K562 (cell line): ENCODE measurements at places on chromosomes 6 and 20. TPM values are rescaled to one million over a fixed set of nuclear protein-coding genes. Genes with fewer than 3 reads are reported as not detected.

GRCh38 chr6:169846286-169847056 lies 95.0 kb downstream of the ERMARD start:
- no peak for DNase-seq

- DNase-seq = no peak
Observed at GRCh38 chr20:52964131-52964530, 8.0 kb upstream of the TSHZ2 start.

DNA sequence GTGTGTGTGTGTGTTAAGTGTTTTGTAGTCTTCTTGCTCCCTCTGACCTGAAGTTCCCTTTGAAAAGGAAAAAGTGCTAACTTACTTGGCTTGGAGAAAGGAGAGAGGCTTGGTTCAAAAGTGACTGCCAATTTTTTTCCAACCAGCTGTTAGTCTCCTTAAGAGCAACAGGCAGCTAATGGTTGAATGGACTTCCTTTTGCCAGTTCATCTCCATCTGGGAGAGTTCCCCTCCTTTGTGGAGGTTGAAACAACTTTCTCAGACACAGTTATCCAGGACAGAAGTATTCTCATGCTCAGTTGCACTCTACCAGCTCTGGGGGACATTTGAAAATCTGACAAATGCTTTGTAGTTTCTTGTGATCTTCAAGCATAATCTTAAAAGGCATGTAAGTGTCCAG lies 4.5 kb downstream of the RIPOR2 start:
- no peak for DNase-seq

GRCh38 chr20:830011-830521 lies 3.4 kb upstream of the FAM110A start:
- no peak for DNase-seq

GRCh38 chr6:55496201-55496600 lies 82.8 kb downstream of the HMGCLL1 start:
- DNase-seq = no peak

- no peak for DNase-seq
Observed at GRCh38 chr20:63659370-63659769, 1.3 kb downstream of the RTEL1 start.

DNA sequence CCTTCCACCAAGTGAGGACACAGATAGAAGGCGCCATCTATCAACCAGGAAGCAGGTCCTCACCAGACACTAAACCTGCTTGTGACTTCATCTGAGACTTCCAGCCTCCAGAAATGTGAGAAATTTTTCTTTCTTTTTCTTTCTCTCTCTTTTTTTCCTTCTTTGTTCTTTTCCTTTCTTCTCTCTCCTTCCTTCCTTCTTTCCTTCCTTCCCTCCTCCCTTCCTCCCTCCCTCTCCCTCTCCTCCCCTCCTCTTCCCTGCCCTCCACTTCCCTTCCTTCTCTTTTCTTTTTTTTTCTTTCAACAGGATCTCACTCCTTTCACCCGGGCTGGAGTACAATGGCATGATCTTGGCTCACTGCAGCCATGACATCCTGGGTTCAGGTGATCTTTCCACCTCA lies 37.4 kb upstream of the MCUR1 start:
- no peak for DNase-seq

DNA sequence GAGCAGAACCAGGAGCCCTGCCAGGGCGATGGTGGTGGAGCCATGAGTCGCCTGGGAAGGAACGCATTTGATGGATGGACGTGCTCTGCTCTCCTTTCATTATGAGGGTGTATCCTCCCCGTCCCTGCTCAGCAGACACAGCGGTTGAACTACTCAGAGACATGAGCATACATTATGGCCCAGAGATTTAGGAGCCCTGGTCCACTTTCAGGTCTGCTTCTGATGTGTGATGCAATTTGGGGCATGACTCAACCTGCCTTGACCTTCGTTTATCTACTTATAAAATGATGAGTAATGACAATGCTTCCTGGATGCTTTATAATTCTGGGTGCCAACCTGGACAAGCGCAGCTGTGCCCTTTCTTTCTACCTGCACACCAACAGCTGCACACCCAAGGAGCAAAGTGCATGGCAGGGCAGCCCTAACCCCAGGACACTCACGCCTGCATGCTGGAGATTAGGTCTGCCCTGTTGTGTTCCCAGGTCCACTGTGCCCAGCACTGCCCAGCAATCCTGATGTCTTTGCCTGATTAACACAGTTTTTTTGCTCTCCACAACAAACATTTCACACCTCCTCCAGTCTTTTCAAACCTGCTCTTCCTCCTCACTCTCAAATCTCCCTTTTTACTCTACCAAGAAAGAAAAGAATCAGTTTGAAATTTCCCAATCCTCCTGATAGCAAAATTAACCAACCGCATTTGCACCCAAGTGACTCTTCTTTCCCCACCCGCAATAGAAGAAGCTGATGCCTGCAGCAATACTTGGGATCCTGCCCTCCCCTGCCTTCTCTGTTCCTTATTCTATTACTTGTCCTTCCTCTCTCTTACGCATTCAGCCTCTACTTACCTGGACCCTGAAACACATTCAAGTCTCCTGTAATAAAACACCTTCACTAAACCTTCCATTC lies 81.2 kb downstream of the EZR start:
- no peak for DNase-seq

DNA sequence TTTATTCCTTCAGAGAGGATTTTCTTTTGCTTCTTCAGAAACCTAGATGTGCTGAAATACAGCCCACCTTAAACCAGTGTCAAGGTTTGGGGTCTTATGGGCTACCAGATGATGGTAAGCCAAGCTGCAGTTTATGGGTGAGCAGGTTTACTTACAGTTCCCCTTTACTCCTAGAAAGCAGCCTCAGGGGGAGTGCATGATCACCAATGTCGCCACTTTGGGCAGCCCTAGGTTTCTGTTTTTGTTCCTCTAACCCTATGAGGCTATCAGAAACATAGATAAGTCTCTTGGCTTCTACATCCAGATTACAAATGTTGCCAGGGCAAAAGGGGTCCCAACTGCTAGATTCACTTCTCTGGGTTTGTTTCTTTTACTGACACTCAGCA lies 67.2 kb downstream of the TRIM27 start:
- DNase-seq = no peak

DNA sequence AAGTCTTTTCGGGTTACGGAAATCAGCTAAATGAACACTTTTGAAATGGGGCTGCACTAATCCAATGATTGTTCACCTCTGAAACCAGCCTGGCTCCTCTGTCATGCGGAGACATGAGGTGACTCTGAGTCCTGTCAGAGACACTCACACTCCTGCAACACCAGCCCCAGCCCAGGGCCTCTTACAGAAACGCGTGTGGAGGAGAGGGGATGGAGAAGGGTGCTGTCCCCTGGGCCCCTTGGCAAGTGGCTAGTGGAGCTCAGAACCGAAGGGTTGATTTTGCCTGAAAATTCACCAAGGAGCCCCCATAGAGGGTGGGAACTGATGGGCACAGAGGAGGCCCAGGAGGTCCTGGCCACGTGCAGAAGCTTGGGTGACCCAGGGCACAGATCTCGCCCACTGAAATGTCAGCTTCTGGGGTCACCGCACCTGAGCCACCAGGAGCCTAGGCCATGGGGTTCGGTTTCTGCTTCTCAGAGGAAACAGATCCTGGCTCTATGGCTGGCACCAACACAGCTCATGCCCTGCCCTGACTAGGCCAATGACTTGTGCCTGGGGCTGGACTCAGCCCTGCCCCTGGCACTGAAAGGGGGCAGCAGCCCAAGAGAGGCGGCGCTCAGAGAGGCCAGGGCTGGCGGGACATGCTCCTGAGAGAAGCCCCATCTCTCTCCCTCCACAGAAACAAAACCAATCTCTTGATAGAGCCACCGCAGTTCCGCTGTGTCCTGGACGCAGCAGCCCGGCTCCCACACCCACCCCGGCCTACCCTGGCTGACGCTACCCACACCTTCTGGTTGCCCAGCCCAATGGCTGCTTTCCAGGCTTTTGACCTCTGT lies 144.7 kb downstream of the ERMARD start:
- DNase-seq = no peak

- no peak for DNase-seq
Observed at GRCh38 chr6:44305200-44305725, 7.9 kb downstream of the AARS2 start.

Gene SPDEF
- 0.11 and 0.16 TPM in 2 replicates for total RNA-seq

Gene KCNQ2
- 0.13 and 0.40 TPM in 2 replicates for total RNA-seq

Gene RCAN2
- total RNA-seq = 0.04 TPM in 1 of 2 replicates, not detected in the other

Gene MOCS3
- total RNA-seq = 5.6 and 6.2 TPM in 2 replicates

Gene DDX43
- 0.18 and 0.20 TPM in 2 replicates for total RNA-seq

Gene NRSN2
- 26.7 and 28.5 TPM in 2 replicates for total RNA-seq

Gene DDO
- 0.09 TPM in 1 of 2 replicates, not detected in the other for total RNA-seq
